ENCODE measurements at places on chromosomes 4 and X.
A peak's percentile ranks its signal among the peaks of the same experiment; 100 is the strongest.

GRCh38 chr4:14091966-14092365, 464.4 kb upstream of the BOD1L1 start:
- DNase-seq: no peak

DNA sequence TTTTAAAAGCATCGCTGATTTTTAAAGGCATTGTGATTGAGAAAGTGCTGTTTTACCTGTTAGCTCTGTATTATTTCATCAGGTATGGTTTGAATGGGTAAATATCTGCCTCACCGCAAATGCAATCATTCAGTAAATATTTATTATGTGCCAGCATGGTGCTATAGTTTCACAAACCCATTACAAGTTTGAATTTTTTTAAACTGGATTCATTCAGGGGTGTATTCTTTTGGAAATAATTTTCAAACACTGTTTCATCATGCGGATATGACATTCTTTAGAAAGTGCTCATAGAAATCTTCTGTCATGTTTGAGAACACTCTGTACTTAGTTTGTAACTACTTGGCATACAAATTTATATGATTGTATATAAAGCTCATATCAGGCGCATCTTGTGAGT, 37.2 kb downstream of the LIMCH1 start:
- no peak for DNase-seq

DNA sequence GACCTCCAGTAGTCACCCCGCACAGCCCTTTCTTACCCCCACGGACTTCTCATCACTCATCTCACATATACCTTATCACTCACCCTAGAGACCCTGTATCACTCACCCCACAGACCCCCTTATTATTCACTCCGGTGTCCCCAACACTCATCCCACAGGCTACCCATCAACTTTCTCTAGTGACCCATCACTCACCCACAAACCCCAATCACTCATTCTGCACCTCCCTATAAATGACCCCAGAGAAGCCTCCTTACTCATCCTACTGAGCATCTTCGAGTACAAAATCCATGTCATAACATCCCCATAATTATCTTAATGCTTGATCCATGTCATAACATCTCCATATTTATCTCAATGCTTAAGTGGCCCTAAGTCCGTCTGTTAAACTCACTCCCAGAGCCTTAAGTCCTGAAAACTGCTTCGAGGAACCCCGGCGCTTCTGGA, 934 bp downstream of the ZNF41 start:
- no peak for DNase-seq

GRCh38 chrX:139802048-139802447, 94.1 kb upstream of the MCF2 start:
- DNase-seq: no peak

- DNase-seq: peak; percentile 49
Measured at GRCh38 chrX:20515841-20516461, 249.2 kb upstream of the RPS6KA3 start.

GRCh38 chr4:154566639-154567204, 3.9 kb downstream of the FGB start:
- no peak for DNase-seq

GRCh38 chrX:56231537-56232090, 542 bp upstream of the KLF8 start:
- DNase-seq: no peak

DNA sequence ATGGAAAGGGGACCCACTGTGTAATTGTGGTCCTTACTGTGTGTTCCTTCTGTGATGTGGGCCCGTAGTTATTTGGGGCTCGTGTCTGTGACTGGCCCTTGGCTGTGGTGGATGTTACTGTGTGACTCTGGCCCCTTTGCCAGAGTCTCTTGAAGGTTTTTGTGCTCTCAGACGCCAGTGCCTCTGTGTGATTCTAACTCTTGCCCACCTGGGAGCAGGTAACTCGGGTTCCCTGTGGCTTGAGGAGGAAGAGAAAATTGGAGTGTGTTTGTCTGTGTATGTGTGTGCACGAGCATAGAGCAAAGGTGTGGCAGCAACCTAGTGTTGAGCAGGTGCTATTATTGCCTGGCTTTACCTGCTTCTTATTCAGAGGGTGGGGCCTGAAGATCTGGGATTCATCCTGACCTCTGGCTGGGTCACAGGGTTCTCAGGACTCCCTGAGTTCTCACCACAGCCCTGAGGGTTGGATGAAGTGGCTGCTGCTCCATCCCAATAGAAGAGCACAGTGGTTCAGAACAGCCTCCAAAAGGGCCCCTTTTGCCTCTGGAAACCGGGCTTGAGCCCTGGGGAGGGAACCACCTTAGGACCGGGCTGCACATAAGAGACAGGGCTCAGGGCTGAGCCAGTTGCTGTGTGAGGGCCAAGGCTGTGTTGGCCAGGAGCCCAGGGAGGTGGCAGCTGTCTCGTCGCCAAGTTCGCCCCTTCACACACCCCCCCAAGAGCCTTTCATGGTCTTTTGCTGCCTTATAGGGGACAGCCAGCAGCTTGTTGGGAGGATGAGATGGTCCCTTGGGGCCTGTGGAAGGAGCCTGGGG, 1.3 kb downstream of the RBM10 start:
- no peak for DNase-seq

DNA sequence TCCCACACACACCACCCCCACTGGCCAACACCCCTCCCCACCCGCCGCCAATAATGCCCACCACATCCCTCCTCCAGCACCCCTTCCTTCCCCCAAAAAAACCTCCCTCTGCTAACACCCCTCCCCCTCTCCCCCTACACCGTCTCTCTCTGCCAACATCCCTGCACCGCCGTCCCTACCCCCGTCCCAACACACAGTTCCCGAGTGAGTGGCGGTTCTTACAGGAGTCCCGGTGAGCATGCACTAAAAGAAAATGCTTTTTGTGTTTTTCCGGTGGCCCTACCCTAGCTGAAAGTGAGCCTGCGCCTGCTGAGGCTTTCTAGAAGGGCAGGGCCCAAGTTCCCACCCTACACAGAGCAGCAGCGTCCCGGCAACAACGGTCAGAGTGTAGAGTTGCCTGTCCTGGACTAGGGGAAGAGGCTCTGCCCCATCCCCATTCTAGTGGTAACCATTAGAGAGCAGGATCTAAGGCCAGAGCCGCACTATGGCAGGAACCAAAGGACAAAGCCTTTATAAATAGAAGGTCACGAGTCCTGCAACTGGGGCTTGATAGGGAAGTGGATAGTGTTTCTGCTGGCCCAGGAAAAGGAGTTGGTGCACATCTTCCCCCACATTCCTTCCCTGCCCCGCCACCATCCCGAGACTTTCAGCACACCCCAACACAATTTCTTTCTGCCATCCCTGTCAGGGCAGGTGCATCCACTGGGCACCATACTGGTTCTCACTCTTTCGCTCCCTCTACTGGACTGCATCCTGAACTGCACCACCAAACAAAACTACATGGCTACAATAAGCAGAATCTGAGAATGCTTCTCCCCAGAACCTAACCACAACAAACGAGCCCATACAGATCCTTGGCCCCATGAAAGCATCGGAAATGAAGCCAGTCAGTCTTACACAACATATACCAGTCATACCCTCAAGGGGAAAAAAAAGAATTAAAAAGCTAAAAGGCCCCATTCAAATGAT, 78.1 kb upstream of the PAGE3 start:
- DNase-seq: peak; percentile 30

- no peak for DNase-seq
Measured at GRCh38 chrX:129714581-129714980, 24.2 kb upstream of the XPNPEP2 start.

- no peak for DNase-seq
Measured at GRCh38 chrX:110267874-110268273, 50.0 kb downstream of the AMMECR1 start.
